ENCODE measurements at places on chromosomes 16 and 17. TPM values are rescaled to one million over a fixed set of nuclear protein-coding genes. Genes with fewer than 3 reads are reported as not detected.

DNA sequence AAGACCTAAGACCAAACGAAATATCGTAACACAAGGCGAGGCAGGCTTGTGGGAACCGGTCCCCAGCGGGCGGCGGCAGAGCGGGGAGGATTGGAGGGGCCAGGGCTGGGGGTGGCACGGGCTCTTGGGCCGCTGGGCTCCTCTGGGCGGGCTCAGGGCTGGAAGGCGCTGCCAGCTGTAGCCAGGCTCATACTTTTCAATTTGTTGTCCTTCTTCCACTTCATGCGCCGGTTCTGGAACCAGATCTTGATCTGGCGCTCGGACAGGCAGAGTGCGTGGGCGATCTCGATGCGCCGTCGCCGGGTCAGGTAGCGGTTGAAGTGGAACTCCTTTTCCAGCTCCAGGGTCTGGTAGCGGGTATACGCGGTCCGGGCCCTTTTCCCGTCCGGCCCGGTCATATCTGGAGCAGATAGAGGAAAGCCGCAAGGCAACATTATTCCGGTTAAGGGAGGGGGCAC lies 1.5 kb downstream of the HOXB5 start:
- no peak for DNase-seq

Gene PRSS8
- 17.0 TPM for total RNA-seq

Gene C16orf96
- not detected for total RNA-seq

Gene DNAH17
- total RNA-seq = not detected

Gene GPR179
- 0.05 TPM for total RNA-seq

Gene CTDNEP1
- 116 TPM for total RNA-seq
